ENCODE measurements at places on chromosomes 12 and 14.

- DNase-seq: peak; percentile 9
These were observed 398.3 kb downstream of the APAF1 start for GRCh38 chr12:99043319-99043914.

GRCh38 chr12:97168804-97169203 lies 261.7 kb downstream of the NEDD1 start:
- DNase-seq: no peak

GRCh38 chr14:49427117-49427516 lies 159.1 kb downstream of the RPS29 start:
- no peak for DNase-seq

GRCh38 chr12:53500142-53500775 lies 824 bp upstream of the TARBP2 start:
- no peak for DNase-seq

GRCh38 chr14:50794068-50794645 lies 36.8 kb downstream of the NIN start:
- DNase-seq: no peak

DNA sequence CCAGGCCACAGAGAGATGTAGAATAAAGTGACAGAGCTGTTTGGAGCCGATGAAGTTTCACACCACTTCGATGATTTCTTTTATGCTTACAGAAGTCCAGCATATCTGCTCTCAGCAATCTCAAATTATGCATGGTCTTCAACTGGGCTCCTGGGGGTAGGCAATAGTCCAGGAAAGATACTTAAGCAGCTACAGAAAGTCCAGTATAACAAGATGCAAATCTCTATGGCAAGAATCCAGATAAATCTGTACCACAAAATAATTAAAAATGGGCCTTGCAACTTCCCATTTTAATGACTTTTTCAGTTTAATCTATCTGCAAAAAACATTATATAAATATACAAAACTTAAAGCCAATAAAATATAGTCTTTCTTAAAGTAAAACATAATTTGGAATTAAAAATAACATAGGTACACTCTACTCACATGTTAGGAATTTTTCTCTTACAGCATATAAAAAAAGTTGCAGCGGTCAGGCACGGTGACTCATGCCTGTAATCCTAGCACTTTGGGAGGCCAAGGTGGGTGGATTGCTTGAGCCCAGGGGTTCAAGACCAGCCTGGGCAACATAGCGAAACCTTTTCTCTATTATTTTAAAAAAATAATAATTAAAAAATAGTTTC lies 20.5 kb upstream of the RAD51AP1 start:
- DNase-seq: no peak

DNA sequence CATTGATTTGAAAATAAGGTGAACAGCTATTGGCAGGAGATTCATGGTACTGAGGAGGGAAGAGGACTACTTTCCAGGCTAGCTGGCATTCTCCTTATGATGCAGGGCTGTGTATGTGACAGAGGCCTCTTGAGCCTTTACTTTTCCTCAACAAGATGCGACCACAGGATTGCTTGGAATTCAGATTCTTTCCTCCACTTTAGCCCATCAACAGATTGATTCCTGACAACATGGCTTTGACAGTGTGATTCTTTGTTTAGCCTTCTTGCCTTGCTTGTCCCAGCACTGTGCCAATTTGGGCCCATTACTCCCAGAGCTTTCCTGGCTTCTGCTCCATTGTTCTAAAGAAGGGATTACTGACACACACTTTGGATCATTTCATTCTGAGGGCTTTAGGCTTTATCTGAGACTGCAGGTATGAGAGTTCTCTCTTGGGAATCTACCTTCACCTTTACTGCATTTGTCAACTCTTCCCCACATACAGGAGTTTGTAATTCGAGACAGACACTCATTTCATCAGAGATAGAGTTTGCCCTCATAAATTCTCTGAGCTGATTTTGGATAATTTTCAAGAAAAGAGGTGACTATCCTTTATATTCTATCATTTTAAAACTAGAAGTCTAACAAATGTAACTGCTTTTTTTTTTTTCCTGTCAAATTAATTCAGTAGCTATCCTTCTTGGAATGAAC lies 206.4 kb upstream of the GZMB start:
- no peak for DNase-seq

- DNase-seq: no peak
These were observed 62.4 kb upstream of the MED13L start for GRCh38 chr12:116339800-116340371.

GRCh38 chr12:108390495-108391203 lies 51.5 kb upstream of the CMKLR1 start:
- no peak for DNase-seq

GRCh38 chr14:101825797-101826196 lies 64.3 kb downstream of the PPP2R5C start:
- no peak for DNase-seq

DNA sequence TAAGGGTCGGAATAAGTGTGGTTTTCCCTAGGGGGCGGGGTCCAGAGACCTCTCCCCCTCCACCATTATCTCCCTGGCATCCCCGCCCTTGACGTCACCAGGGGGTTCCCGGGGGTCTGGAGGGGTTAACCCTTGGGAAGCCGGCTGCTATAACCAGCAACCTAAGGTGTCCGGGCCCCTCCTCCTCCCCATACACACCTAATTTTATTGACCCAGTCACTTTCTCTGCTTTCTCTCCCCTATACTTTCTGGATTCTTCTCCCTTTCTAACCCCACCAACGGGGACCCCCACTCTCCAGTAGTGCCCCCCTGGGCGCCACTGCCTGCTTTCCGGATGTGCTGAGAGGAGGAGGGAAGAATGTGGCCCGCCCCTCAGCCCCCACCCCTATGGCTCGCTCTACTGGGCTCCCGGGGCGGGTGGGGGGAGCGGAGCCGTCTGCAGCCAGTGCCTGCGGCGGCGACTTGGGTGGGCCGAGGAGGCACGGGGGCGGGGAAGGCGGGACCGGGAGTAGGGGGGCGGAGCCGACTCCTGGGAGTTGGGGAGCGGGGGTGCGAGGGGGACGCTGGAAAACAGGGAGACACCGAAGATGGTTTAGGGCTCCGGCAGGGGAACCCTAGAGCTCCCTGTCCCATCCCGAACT lies 1.8 kb downstream of the GLI1 start:
- DNase-seq: no peak

DNA sequence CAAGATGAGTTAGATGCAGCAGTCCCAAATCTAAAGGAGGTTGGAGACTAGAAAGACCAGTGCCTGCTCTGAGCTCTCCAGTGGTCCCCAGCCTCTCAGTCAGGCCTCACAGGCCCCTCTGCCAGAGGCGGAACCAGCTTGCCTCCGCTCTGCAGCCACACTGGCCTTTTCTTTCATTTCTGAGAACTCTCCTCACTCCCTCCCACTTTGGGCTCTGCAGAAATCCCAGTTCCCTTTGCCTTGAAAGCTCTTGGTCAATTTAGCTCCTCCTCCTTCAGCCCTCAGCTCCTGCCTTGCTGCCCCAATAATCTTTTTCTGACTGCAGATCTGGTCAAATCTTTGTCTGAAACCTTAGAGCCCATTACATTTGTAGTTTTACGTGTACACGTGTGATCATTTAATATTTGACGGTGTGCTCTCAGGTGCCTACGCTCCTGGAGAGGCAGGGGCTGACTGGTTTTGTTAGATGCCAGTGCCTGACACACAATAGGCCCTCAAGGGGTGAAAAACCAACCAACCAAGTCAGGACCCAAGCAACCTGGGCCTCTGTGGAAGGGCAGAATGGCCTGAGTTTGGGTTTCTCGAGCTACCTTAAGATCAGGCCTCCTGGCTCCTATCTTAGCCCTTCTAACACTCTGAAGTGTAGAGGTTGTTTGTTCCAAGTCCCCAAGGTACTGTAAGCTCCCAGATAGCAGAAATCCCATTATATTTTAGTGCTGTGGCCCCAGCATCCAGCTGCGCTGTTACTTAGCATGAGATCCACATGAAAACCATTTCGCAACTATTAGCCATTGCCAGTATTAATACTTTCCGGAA lies 1.1 kb upstream of the NUDT4 start:
- DNase-seq: no peak

GRCh38 chr14:89365061-89365801 lies 51.8 kb downstream of the FOXN3 start:
- peak; percentile 67 for DNase-seq

GRCh38 chr12:1171657-1172408 lies 180.8 kb downstream of the ERC1 start:
- DNase-seq: no peak

- no peak for DNase-seq
These were observed 272.6 kb downstream of the FOXG1 start for GRCh38 chr14:29039171-29039570.

GRCh38 chr14:88196925-88197324 lies 126.1 kb downstream of the KCNK10 start:
- DNase-seq: no peak

GRCh38 chr14:78614593-78614992 lies 444.4 kb downstream of the NRXN3 start:
- DNase-seq: no peak

DNA sequence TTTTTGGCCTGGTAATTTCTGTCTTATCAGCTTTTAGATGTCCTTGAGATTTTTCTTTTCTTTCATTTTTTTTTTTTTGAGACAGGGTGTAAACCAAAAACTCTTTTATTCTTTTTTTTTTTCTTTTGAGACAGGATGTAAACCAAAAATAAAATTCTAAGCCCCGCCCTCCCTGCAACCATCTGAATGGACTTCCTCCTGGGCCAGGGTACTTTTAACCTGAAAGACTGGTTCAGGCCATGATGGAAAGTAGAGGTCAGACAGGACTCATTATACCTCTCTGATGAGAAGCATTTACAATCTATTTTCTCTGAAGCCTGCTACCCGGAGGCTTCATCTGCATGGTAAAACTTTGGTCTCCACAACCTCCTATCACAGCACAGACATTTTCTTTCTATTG lies 33.5 kb upstream of the TCL1B start:
- no peak for DNase-seq

DNA sequence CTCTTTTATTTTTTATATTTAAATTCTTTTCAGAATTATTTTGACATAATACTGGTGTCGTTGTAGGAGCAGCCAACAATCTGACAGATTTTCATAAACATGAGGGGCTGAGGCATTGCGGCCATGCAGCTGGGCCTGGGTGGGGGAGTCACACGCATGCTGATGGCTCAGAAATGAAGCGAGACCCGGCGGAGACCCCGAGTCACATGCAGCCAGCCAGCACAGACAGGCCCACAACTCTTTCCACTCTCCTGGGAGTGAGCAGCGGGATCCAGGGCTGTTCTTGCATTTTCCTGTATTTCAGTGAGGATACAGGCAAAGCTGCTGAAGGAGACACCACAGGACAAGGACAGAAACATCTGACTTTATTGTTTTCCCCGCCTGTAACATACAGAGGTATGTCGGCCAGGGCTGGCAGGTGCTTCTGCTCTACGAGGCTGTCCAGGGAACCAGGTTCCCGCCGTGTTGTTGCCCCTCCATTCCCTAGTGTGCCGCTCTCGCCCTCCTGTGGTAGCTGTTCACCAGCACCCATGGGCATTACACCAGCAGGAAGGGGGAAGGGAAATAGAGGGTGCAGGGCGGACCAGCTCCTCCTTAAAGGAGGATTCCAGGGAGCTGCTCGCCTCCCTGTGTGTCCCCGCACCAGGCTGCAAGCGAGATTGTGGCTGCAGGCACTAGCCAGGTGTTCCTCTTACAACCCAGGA lies 30.5 kb downstream of the FZD10 start:
- no peak for DNase-seq

- no peak for DNase-seq
These were observed 110.8 kb upstream of the SRRM4 start for GRCh38 chr12:118870551-118870950.

DNA sequence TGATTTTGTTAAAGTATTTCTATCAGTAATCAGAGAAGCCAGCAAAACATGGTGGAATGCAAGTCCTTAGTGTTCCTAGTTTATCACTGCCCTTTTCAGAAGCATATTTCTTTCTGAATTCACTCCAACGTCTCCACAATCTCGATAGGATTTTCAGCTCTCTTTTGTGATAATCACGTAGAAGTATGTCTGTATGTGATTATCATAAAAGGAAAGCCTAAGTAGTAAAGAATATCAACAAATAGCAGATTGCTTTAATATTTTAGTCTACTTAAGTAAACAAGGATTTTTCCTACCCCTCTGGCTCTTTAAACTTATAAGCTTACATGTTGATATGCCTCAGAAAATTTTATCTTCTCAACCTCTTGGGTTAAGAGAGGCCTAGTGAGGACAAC lies 147.4 kb upstream of the NUDT4 start:
- DNase-seq: no peak

DNA sequence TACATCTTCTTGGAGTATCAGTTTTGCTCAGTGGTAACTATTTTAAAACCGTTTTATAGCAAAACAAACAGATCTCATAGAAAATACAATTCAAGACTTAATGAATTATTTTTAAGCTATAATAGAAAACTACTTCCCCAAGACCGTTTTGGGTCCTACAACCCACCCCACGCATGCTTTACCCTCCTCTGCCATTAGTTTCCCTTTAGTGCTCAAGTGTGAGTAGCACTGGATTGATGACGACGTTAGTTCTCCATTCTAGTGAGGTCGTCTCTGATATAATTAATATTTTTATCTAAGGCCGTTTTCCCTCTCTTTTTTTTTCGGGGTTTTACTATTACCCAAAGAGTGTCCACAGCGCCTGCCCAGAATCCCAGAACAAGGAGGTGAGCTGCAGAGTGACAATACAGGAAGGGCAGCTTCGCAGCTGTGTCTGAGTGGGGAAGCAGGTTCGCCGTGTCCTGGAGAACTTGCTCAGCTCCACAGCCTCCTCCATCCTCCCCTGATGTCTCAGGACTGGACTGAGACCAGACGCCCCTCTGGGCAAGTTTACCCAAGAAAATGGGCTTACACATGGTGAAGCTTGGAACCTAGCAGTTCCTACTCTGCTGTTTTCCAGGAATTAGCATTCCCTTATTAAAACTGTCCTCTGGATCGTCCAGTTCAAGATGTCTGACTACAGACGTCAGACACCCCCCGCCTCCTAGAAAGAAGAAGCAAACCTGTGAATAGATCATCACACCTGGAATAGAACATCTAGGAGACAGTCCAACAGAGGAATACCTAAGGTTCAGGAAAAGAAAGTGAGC lies 31.9 kb upstream of the MON2 start:
- no peak for DNase-seq

DNA sequence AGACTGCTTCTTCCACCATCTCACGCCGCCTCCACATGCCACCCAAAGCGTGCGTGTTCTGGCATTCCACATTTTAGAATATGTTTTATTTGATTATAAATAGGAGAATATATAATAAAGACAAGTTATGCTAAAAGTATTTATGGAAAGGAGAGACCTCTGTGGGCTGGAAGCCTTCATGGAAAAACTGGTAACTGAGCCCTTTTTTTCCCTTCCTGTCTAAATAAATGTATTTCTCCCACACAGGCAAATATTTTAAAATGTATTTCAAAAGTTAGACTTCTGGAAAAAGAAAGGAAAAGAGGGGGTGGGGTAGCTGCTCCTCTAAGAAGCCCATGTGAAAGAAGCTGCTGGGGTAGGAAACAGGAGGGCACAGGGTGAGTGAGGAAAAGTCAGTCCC lies 16.1 kb upstream of the NR4A1 start:
- DNase-seq: no peak

Data from stimulated activated naive B cell treated with anti-CD40 and anti-IgM and Interleukin-4, amounts not matched to agents 10 μg/mL and 1 μg/mL and 100 μg/mL, for 72 hours (primary cell).